Stimulated activated CD8-positive, alpha-beta memory T cell treated with anti-CD3 and anti-CD28 coated beads, Interleukin-4, amount 100 ng/mL, for 1 hour (primary cell): ENCODE measurements at places on chromosomes 7 and 10.

DNA sequence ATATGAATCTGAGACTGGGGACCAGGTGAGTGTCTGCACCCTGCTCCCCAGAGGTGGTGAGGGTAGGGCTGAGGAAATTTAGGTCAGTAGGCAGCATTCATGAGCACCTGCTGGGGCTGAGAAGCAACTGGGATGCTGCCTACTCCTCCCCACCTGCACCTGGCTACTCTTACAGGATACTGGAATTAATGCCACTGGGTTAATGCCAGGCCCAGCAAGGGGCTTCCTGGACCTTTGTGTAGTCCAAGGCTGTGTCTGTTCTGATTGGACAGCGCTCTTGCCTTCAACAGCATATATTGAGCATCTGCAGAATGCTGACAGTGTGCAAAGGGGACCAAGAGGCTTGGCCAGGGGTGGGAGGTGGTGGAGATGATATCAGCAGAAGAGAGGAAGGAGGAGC, 32.1 kb downstream of the ADCYAP1R1 start:
- DNase-seq: no peak

- no peak for DNase-seq
Measured at GRCh38 chr10:95539560-95540284, 21.4 kb downstream of the SORBS1 start.

DNA sequence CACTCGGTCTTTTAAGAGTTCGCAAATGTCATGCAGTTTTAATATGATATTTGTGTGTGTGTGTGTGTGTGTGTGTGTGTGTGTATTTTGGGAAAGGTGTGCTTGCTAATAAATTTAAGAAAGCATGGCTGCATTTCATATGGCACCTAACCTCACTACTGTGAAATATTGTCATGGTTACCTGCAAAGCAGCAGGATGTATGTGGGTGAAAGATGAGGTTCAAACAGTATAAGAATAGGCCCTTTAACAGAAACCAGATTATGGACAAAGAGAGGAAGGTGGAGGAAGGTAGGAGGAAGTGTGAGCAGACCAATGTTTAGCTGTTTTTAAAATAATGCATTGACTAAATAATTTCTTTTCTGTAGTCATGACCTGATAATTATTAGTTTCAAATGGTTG, 73.5 kb upstream of the CACNA2D1 start:
- no peak for DNase-seq

DNA sequence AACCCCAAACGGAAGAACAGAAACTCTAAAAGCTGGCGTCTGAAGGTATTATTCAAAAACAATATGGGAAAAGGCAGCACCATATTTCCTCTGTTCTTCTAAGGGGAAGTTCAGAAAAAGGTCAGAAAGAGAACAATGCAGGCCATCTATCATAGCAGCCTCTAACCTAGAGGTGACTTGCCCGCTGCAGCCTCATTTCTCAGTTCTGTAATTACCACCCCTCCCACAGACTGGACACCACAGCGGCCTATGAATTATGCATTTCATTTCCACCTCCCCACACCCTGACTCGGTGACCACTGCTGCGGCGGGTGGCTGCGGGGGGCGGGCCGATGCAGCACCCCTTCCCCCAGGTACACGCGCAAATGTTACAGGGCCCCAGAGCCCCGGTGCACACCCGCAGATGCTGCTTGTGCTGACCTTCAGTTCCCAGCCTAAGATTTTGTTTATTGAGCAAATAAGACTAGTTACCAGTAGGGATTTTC, 125.5 kb downstream of the CLEC2L start:
- no peak for DNase-seq

GRCh38 chr10:24869354-24870015, 82.9 kb downstream of the PRTFDC1 start:
- DNase-seq: no peak

GRCh38 chr7:144074374-144074773, 4.8 kb downstream of the OR2A25 start:
- no peak for DNase-seq

GRCh38 chr7:128986609-128987008, 48.9 kb downstream of the IRF5 start:
- no peak for DNase-seq

DNA sequence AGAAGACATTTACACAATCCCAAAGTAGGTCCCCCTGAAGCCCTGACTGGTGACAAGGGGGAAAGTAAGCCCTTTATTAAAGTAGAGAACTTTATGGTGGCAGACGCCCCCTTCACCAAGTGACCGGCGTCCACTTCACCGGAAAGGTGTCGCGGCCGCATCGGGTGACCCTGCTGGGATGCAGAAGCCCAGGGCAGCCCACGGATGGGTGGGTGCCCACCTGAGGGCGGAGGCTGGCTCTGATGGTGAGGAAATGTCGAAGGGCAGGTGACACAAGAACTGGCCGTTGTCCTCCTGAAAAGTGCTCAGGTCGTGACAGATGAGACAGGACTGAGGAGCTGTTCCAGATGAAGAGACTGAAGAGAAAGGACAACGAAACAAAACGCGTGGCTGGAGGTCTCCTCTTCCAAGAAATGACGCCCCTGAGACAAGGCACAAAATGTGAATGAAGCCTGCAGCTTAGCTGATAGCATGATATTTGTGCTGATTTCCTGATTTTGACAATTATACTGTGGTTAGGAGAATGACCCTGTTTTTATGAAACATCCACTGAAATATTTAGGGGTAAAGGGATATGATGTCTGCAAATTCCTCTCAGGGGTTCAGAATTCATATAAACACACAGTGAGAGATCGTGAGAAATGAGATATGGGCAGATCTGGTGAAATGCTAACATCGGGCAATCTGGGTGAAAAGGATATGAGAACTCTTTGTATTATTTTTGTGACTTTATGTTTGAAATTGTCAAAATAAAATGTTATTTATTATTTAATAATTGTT, 123.9 kb downstream of the PRKAG2 start:
- DNase-seq: no peak

- DNase-seq: no peak
Measured at GRCh38 chr7:41817386-41817785, 114.5 kb upstream of the INHBA start.

DNA sequence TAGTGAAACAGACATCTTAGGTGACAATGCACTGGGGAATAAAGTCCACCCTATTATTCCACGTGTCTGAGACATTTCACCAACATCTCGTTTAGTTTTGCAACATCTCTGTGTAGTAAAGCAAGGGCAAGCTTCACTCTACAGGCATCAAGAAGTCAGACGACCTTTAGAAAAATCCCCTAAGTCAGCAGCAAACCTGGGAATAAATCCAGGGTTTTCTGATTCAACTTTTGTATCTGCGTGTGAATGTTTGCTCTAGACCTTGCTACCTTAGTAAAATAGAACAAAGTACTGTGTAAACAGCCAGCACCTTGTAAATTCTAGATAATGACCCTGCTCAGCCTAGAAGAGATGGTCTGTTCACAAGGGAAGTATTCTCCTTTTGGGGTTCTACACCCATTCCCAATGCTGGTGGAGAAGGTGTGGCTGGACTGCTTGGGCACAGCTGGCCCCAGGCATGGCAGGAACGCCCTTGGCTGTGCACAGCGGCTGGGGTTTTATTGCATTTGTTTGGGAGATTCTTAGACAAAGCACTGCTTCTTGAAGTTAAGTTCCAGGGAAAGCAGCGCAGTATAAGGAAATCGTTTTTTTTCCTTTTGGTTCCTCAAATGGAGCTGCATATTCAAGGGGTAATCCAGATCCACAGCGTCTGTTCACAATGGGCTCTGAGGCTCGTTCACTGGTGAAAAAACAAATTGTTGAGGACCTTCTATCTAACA, 38.3 kb upstream of the GALNTL5 start:
- no peak for DNase-seq

DNA sequence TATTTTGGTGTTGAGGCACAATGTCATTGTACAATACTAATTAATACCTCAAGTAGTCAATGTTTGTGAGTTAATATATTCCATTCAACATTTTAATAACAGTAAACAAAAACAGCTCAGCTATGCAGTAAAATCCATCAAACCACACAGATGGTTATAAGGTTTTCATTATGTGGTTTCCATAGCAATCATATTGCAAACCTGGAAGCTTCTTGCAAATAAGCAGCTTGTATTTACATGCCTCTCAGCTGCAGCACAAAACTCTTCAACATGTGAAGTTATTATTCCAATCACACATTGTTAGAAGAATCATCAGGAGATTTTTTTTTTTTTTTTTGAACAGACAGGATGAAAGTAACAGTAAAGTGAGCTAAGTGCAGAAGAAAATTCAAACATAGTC, 170.2 kb downstream of the SKAP2 start:
- no peak for DNase-seq
